Globus pallidus (tissue), 1 donor: ENCODE measurements at places on chromosomes 1 and 21.

- no peak for DNase-seq
Observed at GRCh38 chr1:11920239-11920903, 5.9 kb downstream of the KIAA2013 start.

DNA sequence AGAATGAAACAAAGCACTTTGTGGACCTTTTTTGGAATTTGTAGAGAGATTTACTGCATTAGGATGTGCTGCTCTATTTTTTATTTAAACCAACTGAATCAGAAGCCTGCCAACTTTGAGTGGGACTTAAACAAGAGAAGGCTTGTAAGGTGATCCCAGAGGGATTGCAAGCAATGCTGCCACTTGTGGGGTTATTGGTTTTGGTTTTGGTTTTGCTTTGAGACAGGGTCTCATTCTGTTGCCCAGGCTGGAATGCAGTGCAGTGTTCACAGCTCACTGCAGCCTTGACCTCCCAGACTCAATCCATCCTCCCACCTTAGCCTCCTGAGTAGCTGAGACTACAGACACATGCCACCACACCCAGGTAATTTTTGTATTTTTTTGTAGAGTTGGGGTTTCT is 32.2 kb upstream of the GNG5 start:
- no peak for DNase-seq

DNA sequence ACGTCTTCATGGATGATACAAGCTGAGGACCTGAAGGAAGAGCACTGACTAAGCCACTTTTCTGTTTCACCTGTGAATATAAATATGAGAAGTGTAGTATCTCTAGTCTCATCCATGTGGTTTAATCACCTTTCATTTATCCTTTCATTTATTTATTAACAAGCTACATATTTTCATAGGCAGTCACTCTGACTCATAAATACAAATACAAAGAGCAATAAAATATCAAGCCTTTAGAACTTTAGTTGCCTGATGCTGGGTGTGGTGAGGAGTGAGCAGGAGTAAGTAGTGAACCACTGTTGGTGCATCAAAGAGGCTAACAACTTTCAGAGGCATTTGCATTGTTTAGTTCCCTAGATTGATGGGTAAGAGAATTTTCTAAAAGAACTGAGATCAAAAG is 269.0 kb upstream of the C1orf87 start:
- DNase-seq, result no peak

GRCh38 chr1:46110521-46110920 is 21.9 kb downstream of the PIK3R3 start:
- DNase-seq, result no peak

GRCh38 chr1:156893048-156893953 is at the start of gene PEAR1:
Gene PEAR1 (plus strand): TSS chr1:156893718. CDS start chr1:156903927, 10,209 bp downstream.
- DNase-seq, result no peak

DNA sequence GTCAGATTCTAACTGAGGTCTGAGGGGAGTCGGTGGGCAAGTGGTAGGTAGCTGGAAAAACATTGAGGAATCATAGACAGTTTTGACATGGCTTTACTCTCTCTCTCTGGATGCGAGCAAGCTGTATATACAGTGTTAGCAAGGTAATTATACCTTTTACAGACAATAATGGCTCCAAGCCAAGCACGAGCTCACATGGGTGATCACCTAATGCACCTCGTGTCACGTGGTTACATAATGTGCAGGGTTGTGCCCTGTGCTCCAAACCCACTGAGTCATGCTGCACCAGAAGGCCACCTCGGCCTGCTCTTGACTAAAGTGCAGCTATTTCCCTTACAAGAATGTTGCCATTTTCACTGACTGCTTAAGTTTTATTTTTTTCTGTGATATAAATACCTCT is 7.6 kb upstream of the CLCA2 start:
- DNase-seq, result no peak

DNA sequence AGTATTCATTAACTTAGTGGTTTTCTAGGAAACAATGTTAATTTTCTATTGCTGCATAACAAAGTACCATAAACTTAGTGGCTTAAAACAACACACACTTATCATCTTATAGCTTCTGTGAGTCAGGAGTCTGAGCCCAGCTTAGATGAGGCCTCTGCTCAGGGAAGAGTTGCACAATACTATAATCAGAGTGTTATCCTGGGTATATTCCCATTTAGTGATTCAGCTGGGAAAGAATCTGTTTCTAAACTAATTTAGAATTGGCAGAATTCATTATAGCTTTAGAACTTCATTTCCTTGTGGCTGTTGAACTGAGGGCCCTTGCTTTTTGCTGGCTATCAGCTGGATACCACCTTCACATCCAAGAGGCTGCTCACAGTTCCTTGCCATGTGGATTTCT is 515.5 kb downstream of the BRINP3 start:
- DNase-seq, result no peak

- no peak for DNase-seq
Observed at GRCh38 chr1:64623750-64624191, 121.1 kb upstream of the RAVER2 start.

DNA sequence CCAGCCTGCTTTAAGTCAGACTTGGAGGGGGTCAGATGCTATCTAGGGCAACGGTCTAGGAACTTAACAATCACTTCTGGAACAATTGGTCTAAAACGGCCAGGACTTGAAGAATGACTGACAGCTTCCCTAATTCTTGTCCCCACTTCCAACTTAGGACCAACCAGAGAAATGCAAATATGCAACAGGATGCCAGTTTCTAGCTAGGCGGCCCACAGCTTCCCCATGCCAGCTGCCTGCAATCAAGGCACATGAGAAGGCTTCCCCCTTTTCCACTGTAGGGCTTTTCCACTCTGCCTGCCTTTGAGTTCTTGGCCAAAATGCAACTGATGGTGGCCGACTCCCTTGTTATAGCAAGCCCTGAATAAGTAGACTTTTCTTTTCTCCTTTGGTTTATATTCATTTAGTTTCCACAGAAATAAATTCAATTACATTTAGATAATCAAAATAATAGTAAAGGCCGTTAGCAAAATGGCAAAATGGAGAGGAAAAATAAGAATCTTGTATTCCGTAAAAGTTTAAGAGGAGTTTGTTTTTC is 80.9 kb downstream of the BACH1 start:
- DNase-seq, result no peak

GRCh38 chr1:196910215-196910614 is 22.4 kb downstream of the CFHR4 start:
- no peak for DNase-seq

GRCh38 chr1:9604836-9605235 is 16.1 kb downstream of the TMEM201 start:
- DNase-seq, result no peak
